ENCODE measurements at places on chromosomes 16 and 17. TPM values are rescaled to one million over a fixed set of nuclear protein-coding genes. Genes with fewer than 3 reads are reported as not detected.

Gene HOXB6
- 3.3 TPM for total RNA-seq

Gene HSD11B2
- not detected for total RNA-seq

Gene C1QL1
- total RNA-seq = 0.13 TPM

Gene KRTAP2-1
- not detected for total RNA-seq

Gene CHST5
- total RNA-seq = 0.13 TPM

Gene VAT1L
- total RNA-seq = 0.13 TPM

Gene CBFB
- 44.8 TPM for total RNA-seq

Gene ORC6
- 5.8 TPM for total RNA-seq

Gene RCVRN
- total RNA-seq = not detected

Gene CDC6
- 8.1 TPM for total RNA-seq

Measured in dermis microvascular lymphatic vessel endothelial cell (primary cell).